ENCODE measurements at places on chromosomes 2 and 18.

DNA sequence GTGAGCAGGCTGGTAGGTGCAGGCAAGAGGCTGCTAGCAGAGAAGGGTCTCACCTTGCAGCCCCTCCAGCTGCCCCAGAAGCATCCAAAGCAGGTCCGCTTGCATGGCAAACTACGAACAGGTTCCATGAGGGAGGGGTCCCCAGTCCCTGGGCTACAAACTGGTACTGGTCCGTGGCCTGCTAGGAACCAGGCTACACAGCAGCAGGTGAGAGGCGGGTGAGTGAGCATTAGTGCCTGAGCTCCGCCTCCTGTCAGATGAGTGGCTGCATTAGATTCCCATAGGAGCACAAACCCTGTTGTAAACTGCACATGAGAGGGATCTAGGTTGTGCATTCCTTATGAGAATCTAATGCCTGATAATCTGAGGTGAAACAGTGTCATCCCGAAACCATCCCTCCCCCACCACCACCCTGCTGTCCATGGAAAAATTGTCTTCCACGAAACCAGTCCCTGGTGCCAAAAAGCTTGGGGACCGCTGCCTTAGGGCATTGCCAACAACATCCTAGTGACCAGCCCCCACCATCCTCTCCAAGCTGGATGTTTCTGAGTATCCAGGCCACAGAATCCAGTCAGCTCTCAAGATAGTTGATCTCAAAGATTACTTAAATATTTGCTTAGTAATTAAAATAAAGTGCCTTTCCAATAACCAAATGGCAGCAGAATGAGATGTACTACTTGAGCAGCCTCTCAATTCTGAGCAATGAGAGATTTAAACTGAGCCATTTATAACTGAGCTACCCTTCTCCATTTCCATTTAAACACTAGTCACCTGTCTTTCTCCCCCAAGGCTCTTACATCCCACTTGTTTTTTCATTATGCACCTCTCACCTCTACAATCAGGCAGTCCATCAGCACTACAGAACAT lies 32.4 kb downstream of the LRP2 start:
- no peak for DNase-seq

- DNase-seq: no peak
These were observed 126.1 kb downstream of the WDSUB1 start for GRCh38 chr2:159160412-159160811.

DNA sequence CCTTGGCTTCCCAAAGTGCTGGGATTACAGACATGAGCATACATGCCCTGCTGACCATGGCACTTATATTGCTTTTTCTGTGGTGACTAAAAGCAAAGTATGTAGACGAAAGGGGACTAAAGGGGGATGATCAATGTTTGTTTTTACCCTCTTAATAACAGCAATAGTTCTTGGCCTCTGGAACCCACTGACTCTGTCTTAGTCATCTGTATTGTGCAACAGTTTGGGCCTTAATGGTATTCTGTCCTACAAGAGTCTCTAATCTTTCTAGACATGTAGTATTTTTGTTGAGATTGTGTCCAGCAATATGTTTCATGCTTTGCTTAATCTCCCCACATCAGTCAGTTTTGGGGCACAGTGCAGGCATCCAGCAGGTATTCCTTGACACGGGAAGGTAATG lies 359.9 kb upstream of the FANCL start:
- DNase-seq: no peak

- no peak for DNase-seq
These were observed 6.1 kb upstream of the AMMECR1L start for GRCh38 chr2:127891811-127892210.

- no peak for DNase-seq
These were observed 23.0 kb downstream of the FAM237A start for GRCh38 chr2:206665251-206665650.

- DNase-seq: no peak
These were observed 24.8 kb upstream of the IL1A start for GRCh38 chr2:112809112-112809511.

DNA sequence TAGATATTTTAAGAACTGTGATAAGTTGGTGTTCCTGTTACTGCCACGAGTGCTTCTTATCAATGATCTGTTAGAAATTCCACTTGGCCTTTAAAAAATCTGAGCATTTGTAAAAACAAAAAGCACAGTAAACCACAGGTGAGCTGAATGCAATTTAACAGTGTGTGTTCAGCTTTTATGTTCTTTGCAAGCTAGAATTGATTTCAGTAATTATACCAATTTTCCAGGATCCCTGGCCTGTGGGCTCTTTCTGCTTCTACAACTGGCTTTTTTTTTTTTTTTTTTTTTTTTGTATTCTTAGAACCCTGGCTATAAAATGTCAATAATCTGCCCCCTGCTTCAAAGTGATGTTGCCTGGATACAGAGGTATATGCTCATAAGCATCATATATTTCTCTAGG lies 548.5 kb upstream of the SLC8A1 start:
- no peak for DNase-seq

GRCh38 chr2:200834701-200835100 lies 23.0 kb downstream of the BZW1 start:
- no peak for DNase-seq

DNA sequence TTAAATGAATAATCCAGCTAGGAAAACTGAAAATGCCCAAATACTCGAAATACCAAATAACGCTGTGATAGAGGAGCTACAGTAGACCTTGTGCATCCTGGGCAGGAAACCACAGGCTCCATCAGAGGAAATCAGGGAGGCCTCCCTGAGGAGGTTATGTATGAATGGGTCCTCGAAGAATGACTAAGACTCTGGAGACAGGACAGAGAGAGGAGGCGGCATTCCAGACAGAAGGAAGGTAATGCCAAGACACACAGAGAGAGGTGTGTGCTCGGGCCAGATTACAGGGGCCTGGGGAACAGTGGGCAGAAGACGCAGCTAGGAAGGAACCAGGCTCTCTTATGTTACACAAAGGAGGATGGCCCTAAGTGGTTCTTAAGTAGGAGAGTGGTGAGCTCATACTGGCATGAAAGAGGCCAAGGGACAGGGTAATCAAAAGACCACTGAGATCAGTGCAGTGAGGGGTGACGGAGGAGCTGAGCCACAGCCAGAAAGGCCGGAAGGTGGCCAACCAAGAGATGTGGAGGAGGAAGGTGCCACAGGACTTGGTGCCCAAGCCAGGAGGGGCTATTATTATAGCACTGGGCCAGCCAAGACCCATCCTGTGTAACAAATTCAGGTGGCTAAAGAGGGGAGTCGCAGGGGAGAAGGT lies 9.9 kb downstream of the ST3GAL5 start:
- no peak for DNase-seq

DNA sequence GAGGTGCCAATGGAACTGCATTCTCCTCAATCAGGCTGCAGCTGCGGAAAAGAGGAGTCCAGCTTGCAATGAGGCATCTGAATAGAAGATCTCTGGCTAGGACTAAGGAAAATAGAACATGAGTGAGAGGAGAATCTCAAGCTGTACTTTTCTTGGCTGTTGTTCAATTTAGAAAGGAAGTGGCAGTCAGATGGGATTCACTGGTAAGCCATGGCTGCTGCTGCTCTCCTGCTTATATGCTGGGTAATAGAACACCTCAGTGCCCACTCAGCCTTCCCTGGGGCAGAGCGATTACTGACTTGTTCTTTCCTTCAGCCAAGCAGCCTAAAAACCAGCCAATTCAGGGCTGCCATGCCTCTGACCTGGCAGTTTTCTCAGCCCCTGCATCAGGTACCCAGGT lies 17.6 kb upstream of the CHST9 start:
- DNase-seq: no peak

- no peak for DNase-seq
These were observed 9.4 kb upstream of the GBX2 start for GRCh38 chr2:236177604-236177966.

DNA sequence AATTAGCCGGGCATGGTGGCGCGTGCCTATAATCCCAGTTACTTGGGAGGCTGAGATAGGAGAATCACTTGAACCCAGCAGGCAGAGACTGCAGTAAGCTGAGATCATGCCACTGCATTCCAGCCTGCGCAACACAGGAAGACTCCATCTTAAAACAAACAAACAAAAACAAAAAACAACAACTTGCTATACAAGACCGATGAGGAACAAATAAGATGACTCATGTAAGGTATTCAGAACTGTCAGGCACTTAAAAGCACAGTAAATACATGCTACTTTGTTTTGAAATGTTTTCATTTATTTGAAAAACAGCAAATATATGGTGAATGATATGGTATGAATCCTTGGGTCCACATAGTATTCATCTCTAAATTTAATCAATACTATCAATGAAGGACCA lies 66.7 kb downstream of the TRIP12 start:
- no peak for DNase-seq

DNA sequence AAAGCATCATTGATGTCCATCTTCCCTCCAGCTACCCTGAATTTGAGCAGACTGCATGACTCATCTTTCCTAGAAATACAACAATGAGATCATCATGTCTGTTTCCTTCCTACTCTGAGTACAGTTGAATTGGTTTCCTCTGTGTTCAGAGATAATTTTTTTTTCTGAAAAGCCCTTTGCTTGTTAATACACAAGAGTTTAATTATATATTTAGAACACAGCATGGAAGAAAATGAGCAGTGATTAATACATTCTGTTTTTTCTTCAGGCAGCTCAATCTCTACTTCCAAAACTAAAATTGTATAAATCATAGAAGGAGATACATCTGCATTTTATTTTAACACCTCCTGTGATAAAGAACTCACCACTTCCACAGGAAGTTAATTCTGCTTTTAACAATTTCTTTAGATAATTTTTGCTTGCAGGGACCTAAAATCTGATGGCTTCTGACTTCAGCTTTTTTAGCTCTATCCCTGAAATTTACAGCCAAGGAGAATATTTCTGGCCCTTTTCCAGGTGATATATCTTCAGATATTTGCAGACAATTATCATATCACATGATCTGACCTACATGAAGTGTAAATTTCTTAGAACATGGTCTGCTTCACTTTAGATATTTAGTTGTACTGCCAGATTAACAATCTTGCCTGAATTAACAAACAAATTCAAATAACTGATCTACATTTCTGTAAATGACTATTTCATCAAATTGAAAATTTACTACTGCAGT lies 249.0 kb downstream of the TRIB2 start:
- DNase-seq: peak; percentile 3

- peak; percentile 30 for DNase-seq
These were observed 29.1 kb downstream of the HPCAL1 start for GRCh38 chr2:10331702-10332401.

- no peak for DNase-seq
These were observed 75.2 kb upstream of the CD28 start for GRCh38 chr2:203631068-203631757.

GRCh38 chr2:235674146-235674545 lies 180.3 kb downstream of the AGAP1 start:
- no peak for DNase-seq

DNA sequence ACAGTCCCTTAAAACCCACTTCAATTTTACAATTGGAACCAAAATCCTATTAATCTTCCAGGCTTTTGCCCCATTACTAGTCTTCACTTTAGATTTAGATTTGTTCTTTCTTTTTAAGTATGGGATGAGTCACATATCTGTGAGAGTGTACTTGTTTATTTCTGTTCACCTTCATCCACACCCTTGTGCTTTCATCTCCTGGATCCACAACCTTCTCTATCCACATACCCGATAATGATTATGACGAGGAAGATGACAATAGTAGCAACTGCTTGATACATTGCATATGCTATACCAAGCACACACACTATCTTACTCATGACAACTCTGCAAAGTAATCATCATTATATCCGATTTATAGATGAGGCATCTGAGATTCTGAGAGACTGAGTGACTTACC lies 297.3 kb downstream of the PLCL1 start:
- no peak for DNase-seq

Measured in CD4-positive, alpha-beta T cell treated with Interleukin-6 at 100 ng/mL for 8 hours (primary cell).